ENCODE measurements at places on chromosomes 4 and X.

- DNase-seq, result no peak
Observed at GRCh38 chr4:48944252-48944651, 37.7 kb upstream of the OCIAD2 start.

DNA sequence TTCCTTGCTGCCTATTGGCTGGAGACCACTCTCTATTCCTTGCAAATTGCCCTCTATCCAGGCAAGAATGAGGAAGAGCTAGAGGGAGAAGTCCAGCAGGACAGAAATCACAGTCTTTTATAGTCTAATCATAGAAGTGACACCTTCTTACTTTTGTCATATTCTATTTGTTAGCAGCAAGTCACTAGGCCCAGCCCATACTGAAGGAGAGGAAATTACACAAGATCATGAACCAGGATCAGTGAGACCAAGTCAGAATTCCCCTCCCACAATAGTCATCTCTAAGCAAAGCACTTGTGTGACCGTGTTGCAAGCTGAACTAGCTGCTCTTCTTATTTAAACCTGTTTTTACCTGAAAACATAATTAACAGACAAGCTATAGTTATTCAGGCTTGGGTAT lies 317.7 kb downstream of the INPP4B start:
- no peak for DNase-seq

DNA sequence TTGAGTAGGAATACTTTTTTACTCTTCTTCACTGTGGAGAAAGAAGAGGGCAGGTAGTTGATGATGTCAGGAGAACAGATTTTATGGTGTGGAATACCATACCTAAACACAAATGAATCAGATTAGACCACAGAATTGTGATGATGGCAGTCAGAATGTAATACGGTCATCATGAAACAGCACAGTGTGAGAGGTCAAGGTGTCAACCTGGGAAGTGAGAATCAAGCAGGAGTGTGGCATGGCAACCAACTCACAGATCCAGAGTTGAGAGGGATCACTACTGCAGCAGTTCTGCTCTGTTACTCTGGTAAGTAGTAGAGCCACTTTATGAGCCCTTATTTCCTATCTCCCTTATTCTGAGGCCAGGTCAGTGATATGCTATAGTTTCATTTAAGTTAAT lies 27.7 kb downstream of the METTL14 start:
- DNase-seq, result no peak

DNA sequence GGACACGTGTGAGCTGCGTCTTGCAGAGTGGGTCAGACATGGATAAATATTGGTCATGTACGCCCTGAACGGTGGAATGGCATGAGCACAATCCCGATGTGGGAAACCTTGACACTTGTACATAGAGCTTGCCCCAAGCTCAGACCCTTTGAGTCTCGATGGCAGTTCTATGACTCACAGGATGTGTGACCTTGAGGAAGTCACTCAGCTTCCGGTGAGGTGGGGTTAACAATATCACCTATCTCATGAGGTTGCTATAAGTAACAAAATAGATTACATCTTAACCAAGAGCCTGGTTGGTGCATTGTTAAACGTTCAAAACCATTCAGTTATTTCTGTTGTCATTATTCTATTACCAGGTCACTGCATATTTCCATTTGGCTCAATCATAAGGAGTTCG lies 109.1 kb upstream of the TBL1X start:
- DNase-seq, result no peak

GRCh38 chr4:76307660-76308014 lies 1.1 kb downstream of the STBD1 start:
- no peak for DNase-seq

Data from right renal cortex interstitium (tissue), 3 donors.